ENCODE measurements at places on chromosomes 16 and 17.
A peak's percentile ranks its signal among the peaks of the same experiment; 100 is the strongest.

GRCh38 chr17:57445772-57446472 is 189.6 kb downstream of the MSI2 start:
- no peak for DNase-seq

DNA sequence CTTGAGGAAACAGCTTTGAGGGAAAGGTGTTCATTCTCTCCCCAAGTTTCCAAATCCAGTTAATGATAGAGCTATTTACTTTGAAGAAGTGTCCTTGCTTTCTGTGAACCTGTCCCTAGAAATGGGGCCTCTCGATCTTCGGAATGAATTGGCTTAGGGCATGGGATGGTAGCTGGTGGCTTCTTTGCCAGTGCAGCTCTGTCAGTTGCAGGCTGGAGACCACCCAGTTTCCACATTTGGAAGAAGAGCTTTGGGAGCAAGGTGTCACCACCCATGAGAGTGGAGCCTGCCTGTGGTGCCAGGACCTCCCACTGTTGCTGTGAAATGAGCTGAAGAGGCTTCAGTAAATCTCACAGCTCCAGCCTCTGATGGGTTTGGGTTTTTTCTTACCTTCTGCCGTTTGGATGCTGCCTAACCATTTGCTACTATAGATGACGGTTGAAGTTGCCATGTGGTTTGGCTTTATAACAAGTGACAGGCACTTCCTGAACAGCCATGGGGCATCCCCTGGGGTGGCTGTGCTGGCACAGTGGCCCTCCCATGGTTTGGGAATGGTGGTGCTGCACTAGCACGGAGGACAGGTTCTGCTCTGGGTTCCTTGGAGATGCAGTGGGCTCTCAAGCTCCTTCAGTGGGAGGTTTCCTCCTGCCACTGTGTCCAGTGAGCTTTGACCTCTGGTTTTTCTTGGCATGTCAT is 19.5 kb upstream of the SLC5A10 start:
- DNase-seq, result no peak

GRCh38 chr16:27334838-27335237 is 21.1 kb downstream of the IL4R start:
- DNase-seq, result no peak

GRCh38 chr17:70629902-70630301 is 460.6 kb downstream of the KCNJ2 start:
- DNase-seq, result peak; percentile 14

- no peak for DNase-seq
Measured at GRCh38 chr16:11400076-11400475, 54.8 kb downstream of the RMI2 start.

GRCh38 chr17:2391597-2392251 is 9.1 kb downstream of the MNT start:
- DNase-seq, result no peak

- DNase-seq, result no peak
Measured at GRCh38 chr16:58212824-58213655, 15.1 kb upstream of the CSNK2A2 start.

DNA sequence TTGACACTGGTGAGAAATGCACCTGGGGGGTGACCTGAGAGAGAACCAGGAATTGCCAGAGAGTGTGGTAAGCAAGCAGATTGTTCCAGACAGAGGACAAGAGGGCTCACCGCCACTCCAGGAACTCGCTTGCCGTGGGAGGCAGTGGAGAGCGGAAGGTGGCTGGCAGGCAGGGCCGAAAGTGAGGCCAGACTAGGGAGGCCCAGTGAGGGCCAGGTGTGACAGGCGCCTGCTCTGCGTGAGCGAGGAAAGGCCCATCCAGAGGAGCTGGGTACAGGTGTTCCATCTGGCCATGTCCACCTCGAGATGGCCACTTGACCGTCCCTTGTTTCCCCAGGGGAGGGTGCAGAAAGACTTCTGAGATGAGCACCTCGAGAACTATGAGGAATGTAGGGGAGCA is 11.9 kb upstream of the MYO15B start:
- no peak for DNase-seq

DNA sequence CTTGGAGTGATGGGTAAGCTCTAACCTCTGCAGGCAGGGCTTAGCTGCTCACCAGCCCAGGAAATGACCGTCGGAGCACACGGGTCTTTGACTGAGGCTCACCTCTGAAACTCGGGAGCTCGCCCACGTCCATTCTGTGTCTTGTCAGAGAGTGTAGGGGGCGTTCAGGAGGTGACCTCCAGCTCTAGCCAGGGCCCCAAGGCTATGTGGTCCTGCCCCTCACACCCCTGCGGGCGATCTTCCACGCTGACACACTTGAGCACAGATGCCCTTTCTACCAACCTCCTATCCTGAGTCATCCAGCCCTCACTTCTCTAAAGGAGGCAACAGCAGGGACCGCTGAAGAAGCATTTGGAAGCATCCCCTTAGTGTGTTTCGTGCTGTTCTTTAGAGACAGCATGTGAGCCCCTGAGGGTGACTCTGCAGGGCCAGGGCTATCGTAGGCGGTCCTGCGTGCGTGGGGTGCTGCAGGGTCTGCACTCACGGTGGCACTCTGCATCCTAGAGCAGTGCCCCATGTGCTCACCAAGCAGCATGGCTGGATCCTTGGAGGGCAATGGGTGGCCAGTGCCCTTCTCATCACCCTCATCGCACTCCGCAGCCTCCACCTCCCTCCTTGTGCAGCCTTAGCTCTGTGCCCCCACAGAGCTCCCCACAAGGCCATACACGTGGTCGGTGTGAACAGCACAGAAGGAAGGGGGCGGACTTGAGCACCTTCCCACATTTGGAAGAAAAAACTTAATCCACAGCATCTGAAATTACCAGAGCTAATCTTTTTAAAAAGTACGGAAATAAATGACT is 33.8 kb downstream of the SLC47A1 start:
- DNase-seq, result no peak

DNA sequence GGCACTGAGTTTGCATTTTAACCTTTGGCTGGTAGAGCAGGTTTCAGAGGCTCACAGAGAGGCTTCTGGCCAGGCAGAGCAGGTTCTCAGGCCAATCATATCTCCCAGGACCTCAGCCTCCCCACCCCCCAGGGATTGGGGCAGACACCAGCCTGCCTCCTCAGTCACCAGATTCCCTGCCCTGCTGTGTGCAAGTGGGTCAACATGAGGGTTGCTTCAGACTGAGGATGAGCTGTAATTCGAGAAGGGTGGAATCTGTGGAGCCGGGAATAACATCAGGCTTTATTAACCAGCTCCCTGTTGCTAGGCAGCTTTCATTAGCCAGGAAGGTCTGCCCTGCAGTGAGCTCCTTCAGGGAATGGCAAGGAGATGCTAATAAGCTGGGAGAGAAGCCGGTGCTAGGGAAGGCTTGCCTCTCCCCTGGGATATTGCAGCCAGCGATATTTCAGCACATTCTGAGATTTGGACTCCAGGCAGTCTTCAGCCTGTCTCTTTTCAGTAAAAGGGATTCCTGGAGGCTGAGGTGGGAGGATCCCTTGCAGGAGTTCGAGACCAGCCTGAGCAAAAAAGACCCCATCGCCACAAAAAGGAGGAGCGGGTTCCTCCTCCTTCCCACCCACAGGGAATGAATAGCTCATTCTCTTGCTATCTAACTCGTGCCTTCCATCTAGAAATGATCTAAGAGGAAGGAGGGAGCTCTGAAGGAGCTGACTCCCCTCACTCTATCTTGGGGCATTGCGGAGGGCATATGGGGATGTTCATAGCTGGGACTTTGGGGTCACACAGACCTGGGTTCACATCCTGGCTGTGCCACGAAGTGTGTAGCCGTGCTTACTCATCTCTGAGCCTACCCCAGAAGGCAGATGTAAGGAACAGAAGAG is 10.7 kb downstream of the SGSM2 start:
- peak; percentile 84 for DNase-seq

GRCh38 chr16:57192720-57193486 is 6.8 kb downstream of the RSPRY1 start:
- no peak for DNase-seq

GRCh38 chr17:40328386-40328766 is 19.4 kb downstream of the RARA start:
- DNase-seq, result no peak

GRCh38 chr17:68182940-68183551 is 64.8 kb upstream of the AMZ2 start:
- DNase-seq, result no peak

DNA sequence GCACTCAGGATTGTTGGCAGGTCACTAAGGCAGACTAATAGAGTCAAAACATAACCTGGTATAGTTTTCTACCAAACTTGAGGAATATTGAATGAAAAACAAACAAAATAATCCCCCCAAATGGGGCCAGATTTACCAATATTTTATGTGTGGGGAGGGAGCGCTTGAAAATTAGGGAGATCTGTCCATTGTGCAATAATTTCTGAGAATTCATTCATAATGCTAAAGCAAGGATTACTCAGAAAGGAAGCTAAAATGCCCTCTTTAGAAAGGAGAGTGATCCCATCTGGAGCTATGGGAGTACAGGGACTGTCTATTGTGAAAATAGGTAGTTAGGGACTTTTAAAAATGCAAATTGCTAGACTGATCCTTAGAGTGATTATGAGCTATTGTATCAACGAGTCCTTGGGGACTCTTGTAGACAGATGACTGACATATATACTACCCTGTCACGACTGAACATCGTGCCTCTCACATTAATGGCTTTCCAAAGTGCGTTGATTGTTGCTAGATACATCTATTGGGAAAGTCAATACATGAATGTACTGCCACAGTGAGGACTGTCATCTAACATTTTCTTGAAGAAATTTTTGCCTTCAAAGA is 193.6 kb downstream of the AATF start:
- DNase-seq, result no peak

DNA sequence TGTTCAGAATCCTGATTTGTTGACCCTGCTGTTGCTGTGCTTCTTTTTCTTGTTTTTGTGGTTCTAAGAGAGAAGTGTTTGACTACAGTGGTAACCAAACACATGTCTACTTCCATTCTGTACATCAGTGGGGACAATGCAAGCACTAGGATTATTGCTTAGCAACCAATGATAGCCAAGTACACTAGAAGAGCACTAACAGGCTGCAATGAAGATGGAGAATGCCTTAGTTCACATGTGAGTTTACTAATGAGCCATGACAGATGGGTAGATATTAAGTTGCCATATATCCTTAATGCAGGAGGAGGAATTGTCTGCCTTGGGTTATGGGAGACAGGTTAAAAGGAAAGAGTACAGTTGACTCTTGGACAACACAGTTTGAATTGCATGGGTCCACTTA is 8.3 kb downstream of the EFCAB5 start:
- DNase-seq, result no peak

Data from AG08396 (cell line).